ELF-1 (cell line): ENCODE measurements at places on chromosomes 5 and 9.

DNA sequence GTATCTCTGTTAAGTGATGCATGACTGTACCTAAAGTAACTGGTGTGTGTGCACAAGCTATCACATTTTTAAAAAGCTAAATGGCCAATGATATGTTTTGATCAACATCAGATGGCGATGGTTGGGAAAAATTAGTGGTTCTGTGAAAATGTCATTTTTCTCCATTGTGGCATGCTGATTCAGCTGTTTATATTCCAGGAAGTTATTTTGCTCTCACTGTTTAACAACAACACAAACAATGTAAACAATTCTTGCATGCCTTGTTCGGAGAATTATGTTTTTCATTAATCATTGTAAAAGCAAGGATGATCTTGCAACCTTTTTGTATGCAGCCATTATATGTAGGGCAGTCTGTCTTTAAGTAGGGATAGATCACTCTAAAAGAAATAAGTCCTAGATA is 106.1 kb upstream of the LHFPL2 start:
- no peak for DNase-seq

GRCh38 chr9:131727795-131728545 is 11.9 kb downstream of the RAPGEF1 start:
- DNase-seq, result no peak

DNA sequence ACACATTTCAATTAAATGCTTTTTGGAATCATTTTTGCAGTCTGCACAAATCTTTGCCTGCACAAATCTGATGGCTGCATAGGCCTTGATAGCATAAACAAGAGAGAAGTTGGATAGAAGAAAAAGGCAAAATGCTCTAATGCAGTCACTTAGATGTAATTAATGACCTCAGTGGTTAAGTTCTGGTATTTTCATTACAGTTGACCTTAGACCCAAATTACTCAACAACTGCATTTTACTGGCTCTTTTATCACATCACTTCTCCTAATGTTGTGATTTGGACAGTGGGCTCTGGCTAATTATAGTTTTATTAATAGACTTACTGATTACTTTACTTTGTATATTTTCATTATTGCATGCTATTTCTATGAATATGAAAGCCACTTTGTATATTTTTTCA is 34.3 kb downstream of the NTRK2 start:
- DNase-seq, result no peak

DNA sequence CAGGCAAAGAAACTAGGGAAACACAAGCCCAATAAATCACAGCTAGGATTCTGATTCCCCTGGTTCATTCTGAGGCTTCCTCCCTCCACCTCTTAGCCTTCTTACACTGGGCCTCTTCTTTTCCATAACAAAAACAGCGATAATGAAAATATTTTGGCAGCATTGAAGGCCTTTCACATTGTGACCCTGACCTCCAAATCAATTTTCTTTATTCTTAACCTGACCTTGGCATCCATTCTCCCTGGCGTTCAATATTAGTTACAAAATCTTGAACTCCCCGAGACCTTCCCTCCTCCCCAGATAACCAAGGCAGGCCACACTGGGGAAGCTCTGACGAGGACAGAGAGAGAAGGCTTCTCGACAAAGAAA is 399.9 kb downstream of the ZSWIM6 start:
- no peak for DNase-seq

DNA sequence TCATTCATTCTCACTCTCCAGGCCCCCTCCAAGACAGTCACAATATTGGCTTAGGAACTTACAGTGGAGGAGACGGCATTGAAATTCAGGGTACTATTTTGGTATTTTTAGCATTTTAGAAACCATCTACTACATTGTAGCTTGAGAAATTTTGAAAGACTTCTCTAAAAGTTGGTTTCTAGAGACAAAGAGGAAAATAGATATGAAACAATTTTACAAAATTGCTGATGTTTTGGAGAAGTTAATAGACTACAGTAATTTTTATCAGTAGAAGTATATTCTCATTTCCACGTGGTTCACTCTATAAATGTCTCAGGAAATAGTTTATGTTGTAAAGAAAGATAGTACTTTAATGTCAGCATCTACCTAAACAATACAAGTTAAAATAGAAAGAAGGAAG is 63.2 kb upstream of the ZSWIM6 start:
- DNase-seq, result no peak

GRCh38 chr9:35920051-35920620 is 10.8 kb downstream of the SPAAR start:
- DNase-seq, result no peak

- DNase-seq, result no peak
These were observed 6.9 kb downstream of the SOHLH1 start for GRCh38 chr9:135692410-135692809.

GRCh38 chr5:138792195-138792790 is 39.1 kb downstream of the CTNNA1 start:
- no peak for DNase-seq

GRCh38 chr9:78927099-78927940 is 630.4 kb downstream of the PSAT1 start:
- DNase-seq, result no peak

- no peak for DNase-seq
These were observed 151.1 kb upstream of the MPDZ start for GRCh38 chr9:13430368-13431221.

DNA sequence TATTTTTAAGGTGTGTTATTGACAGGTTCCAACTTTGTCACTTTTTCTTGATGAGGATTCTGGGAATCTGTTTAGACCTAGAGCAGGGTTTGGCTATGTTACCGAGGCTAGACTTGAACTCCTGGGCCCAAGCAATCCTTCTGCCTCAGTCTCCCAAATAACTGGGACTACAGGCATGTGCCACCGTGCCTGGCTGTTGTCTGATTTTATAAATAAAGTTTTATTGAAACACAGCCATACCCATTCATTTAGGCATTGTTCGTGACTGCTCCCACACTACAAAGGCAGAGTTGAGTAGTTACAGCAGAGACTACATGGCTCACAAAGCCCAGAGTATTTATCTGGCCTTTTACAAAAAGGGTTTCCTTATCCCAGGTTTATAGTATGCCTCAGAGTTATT is 80.5 kb upstream of the TTC23L start:
- no peak for DNase-seq

DNA sequence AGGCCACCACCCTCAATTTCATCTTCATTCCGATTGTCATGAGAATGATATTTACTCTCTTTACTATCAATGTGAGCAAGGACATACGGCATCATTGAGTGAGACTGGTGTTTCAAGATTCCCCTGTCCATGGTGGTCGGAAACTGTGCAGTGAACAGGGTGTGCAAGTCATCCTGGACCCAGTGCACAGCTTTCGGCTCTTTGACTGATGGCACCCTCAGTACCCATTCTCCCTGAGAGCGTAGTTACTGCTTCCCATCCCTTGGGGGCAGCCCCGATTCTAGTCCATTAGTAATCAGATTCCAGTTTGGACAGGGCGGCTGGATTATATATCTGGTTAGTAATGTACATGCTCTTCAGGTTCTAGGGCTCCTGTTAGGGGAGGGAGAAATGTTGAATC is 61.7 kb upstream of the SUB1 start:
- DNase-seq, result no peak

DNA sequence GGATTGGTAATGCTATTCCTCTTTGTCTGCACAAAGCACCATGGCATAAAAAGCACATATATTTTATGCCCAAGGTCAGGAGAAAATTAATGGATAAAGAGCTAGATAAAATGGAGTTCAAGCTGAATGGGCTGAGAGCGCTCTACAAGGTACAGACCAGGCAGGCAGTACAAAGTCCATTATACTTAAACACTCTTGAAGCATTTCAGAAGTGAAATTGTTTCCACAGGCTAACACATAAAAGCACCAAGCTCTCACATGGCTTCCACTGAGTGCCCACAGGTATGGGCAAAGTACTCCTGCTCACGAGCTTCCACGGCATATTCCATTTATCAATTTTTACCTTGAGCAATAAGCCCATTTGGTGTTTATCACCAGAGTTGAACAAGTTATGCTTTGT is 771.2 kb upstream of the DMAC1 start:
- DNase-seq, result no peak

DNA sequence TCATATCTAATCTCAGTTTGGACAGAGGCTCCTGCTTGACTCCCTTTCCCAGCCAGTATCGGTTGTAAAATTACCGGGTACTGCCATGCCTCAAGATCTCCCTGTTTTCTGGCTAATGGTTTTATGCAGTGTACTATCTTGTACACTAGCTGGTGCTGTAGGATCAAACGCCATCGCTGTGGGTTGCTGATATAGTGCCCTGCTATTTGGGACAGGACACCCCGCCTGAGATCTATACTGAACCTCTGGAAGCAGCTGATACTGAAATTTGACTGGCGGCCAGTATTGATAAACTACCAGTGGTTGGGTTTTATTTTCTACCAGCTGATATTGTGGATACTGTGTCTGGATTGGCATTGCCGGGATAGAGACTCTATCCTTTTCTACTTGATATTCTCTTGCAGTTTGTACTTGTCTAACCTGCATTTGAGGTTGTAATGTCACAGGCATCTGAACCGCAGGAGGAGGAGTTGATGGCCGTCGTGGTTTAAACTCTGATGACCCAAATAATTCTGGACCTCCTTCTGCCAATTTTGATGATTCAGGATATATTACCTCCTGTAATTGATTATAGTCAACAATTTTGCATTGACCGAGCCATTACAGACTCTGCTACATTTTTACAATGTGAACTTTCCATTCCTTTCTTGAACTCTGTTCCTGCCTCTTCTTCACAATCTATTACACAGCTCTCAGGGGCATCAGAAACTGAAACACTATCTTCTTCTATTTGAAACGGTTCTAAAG is 112.5 kb upstream of the LARP1 start:
- DNase-seq, result peak; percentile 22

GRCh38 chr9:82588301-82589180 is 474.4 kb downstream of the RASEF start:
- no peak for DNase-seq

GRCh38 chr5:73122875-73123810 is 2.8 kb downstream of the TMEM171 start:
- peak; percentile 93 for DNase-seq
